ENCODE measurements at places on chromosomes 6 and 20.

DNA sequence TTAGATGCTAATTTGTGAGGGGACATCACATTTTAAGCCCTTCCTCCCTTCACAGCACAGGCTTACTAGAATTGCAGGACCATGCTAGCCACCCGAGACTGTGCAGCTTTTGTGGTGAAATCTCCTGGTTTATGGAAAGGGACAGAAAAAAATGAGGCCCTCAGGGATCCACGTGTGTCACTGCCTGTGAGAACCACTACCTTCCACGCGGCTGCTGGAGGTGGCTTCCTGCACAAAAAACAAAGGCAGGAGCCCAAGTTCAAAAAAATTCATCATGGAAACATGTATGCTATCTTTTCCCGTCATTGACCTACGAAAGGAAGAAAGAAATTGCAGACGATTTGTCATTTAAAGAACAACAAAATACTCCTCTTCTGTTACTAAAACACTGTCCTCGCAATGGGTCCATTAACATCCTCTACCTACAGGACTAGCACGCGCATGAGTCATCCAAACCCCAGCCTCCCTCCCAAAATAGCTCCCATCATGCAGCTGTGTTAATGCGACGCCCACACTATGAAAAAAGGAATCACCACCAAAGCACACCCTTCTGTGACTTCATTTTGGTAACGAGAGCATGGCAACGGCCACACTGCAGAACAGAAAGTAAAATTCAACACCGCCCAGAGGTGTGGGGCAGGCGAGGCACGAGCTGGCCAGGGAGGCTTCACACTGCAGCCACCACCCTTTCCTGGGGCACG lies 45.7 kb downstream of the RAMACL start:
- peak; percentile 51 for DNase-seq

- no peak for DNase-seq
Measured at GRCh38 chr6:158797331-158798310, 21.5 kb downstream of the EZR start.

- no peak for DNase-seq
Measured at GRCh38 chr20:44208165-44208564, 2.4 kb downstream of the OSER1 start.

GRCh38 chr20:51562332-51563173 lies 20.0 kb upstream of the NFATC2 start:
- no peak for DNase-seq

DNA sequence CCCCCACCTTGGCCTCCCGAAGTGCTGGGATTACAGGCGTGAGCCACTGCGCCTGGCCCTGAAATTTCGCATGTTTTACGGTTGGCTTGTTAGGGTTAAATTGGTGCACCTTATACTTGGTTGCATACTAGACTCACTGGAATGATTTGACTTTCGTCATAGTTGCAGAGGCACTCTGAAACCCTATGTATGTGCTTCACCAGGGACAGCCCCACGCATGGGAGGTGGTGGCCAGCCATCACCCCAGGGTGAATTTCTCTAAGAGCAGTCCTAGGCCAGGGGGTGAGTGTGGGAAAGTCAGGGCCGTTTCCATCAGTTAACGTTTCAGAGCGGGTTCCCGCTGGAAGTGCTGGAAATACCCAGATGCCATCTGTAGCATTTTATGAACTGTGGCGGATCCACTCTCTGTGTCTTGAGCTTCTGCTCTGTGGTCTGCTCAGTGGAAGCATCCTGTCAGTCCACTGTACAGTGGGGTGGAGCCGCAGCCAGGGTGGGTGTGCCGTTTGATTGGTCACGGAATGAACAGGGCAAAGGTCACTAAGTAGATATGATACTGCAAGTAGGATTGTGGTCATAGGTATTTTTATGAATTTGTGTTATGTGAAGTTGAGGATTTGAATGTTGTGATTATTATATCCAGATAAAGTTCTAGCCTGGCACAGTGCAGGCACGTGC lies 13.2 kb downstream of the DNAJC5 start:
- no peak for DNase-seq

- DNase-seq, result no peak
Measured at GRCh38 chr6:41629128-41629527, 9.1 kb upstream of the MDFI start.

GRCh38 chr20:20915844-20916243 lies 190.3 kb downstream of the LINC00237 start:
- no peak for DNase-seq

DNA sequence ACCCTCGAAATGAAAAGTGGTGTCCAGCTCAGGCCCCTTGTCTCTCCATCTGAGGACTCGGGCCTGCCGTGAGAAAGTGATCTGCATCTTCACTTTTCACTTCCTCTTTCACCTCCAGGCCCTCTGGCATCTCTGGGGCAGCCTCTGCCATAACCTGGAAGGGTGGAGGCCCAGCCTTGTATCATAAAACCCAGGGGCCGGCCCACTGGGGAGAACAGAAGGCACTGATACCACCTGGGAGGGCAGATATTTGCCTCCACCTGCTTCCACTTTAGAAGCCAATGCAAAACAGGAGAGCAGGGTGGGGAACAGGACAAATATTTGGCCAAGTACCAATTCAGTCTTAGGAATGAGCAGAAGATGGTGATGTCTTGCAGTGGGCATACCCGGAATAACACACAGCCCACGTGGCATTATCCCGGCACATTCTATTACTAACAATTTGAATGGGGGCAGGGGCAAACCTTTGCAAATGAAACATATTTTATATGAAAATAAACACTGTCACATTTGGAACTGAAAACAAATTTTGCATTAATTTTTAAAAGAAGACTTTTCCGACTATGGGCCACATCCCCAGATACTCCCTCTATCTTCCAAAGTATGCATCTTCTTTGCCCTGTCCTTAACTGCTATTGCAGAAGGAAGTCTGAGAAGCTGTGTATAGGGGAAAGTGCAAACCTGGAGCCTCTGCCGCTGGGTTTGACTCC lies 69.2 kb upstream of the TBC1D7 start:
- DNase-seq, result no peak

DNA sequence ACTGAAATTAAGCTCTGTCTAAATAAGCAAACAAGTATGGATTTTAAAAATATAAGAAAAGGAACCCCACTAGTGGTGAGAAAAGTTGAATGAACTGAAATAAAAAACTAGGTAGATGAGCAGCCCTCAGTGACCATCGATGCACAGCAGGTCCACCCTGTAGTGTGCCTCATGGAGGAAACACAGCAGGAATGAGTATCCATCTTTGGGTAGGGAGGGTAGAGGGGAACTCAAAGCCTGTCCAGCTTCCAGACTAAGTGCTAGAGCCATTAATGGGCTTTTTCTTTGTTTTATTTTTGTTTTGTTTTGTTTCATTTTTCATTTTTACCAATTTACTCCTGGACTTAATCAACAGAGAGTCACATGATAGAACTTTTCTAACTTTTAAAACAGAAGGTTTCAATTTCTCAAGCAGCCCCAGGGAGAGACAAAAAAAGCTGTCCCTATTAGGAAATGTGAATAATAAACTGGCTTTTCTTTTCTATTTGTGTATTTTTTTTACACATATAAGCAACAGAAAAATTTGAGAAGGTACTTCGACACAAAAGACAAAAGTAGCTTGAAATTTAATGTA lies 700.6 kb downstream of the HACE1 start:
- DNase-seq, result no peak

GRCh38 chr6:163333038-163333437 lies 81.5 kb upstream of the QKI start:
- DNase-seq, result no peak

DNA sequence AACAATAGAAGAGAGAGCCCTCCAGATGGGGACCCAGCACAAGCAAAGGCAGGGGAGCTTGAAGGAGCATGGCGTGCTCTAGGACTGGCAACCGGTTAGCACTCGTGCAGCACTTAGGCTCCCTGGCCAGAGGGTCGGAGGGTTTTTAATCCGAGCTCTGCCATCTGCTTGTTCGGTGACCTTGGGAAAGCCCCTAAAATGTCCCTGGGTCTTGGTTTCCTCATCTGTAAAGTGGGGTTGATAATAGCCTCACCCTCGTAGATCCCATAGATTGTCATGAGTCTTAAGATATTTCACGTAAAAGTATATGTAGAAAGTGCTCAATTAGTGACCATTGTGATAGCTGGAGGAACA lies 16.6 kb upstream of the HCK start:
- no peak for DNase-seq

GRCh38 chr6:45423824-45424450 lies 46.2 kb upstream of the SUPT3H start:
- DNase-seq, result no peak

DNA sequence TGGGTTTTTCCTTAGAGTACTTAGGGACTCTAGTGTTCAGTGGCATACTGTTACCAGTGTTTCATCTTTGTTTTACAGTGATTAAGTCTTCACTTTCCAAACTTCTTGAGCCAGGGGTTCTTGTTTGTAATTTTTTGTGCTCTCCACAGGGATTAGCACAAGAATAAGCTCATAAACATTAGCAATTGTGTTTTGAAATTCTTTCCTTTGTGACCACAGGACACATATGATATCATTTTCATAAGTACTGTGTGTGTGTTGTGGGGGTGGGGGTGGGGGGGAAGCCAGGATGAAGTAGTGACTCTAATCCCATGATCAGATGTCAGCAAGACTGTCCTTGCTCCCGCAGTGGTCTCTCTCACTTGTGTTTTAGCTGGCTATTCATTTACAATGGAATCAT lies 101.5 kb upstream of the SCP2D1 start:
- no peak for DNase-seq

DNA sequence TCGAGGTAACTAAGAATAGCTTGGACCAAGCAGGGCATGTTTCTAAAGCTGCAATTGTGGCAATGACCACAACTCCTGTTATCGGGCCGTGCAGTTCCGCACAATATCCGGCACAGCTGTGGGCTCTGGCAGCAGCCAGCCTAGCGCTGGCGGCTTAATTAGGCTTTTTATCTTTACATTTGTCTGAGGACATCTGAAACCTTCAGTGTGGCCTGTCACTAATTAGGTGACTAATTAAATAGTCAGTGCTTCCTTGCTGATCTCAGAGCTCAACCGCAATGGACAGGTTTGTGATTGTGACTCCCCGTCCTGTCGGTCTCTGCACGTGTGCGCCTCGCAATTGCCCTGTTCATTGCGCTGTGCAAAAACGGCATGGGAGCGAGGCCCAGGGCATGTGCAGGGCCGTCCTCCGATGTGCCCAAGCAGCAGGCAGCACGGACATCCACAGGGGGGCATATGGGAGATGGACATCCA lies 134.8 kb upstream of the INSM1 start:
- DNase-seq, result no peak

DNA sequence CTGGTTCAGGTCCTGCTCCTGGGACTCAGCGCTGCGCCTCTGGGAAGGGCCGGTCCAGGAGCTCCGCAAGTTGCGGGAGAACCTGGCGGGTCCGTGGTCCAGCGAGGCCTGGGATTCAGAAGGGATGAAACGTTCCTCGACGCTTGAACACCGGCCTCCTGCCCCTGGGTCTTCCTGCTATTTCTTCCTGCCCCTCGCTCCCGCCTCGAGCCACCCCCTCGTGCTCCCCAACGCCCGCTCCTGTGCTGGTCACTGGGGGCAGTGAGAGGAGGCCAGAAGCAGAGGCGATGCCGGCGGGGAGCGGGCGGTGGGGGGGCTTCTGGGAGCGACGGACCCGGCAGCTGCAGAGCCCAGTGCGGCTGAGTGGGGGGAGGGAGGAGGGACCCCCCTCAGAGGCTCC lies 20.8 kb upstream of the KIF25 start:
- DNase-seq, result no peak

DNA sequence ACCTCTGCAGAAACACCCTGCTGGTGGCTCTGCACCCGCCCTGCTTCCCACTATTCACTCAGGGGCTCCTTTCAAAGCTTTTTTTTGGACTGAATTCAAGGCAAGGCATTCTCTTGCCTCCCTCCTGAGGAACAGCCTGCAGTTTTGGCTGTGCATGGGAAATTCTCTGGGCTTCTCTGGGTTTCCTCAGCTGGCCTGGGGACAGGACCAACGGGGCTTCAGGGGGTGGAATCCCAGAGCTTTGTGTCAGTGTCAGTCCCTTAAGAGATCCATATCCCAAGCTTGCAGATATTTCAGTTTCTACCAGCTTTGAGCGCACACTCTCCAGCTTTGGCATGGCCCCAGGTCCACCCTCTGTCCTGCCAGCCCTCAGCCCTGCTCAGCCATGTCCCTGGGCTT lies 2.0 kb downstream of the SCRT2 start:
- no peak for DNase-seq

GRCh38 chr6:20827798-20828197 lies 293.5 kb downstream of the CDKAL1 start:
- DNase-seq, result no peak

DNA sequence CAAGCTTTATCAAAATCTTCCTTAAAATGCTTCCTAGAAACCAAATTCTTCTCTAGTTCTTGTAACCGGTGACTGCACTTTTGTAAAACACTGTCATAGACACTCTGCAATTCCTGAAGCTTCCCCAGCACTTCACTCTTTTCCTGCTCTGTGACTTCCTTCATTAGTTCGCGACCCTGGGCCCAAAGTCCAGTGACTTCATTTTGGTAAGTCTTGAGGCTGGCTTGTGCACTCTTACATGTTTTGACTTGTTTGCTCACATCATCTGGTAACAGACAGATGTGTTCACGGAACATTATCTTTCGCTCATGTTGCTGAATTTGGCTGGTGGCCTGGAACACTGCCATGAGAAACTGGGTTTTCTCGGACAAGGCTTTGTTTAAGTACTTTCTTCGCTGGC lies 306.2 kb downstream of the SYNE1 start:
- DNase-seq, result no peak

DNA sequence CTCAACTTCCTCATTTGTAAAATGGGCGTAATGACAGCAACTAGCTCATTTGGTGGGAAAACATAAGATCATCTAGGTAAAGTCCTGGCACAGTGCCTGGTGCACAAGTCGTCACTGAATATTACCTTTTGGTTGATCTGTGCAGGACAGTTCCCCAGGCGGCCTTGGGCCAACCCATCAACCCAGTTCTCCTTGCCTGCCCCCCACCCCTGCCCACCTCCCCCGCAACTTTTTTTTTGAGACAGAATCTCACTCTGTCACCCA lies 99.2 kb downstream of the JPH2 start:
- no peak for DNase-seq

DNA sequence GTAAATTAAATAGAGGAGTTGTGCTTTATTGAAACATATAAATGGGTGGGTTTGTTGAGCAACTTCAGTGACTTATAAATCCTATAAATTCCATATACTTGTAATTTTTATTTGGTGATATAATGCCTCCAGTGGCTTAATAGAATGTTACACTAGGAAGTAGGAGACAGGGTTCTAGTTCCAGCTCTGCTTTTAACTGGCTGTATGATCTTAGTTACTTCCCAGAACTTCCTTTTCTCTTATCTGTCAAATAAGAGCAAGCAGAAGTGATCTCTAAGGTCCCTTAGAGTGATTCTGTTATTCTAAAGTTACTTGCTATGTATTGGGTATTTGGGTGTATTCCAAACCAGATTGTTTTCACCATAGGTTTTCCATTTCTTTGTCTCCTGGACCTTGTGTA lies 10.2 kb downstream of the ZSCAN23 start:
- no peak for DNase-seq
